AG04450 (cell line): ENCODE measurements at places on chromosomes 11 and 22.

GRCh38 chr22:32691101-32691500 is 110.4 kb upstream of the TIMP3 start:
- no peak for DNase-seq

DNA sequence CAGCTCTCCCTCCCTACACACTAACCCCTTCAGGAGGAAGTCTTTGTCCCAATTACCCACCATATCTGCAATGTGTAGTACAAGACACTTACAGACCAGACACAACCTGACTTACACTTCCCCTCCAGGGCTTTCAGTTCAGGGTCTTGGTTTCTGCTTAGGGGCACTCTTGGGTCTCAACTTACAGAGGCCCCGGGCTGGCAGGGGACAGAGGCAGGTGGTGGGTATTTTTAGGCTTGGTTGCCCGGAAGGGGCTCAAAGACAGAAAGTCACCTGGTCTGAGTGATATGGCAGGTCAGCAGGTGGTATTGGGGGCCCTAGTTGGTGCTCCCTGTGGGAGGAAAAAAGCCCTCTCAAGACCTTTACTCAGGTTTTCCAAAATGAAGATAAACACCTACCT is 3.4 kb upstream of the TMEM184B start:
- no peak for DNase-seq

DNA sequence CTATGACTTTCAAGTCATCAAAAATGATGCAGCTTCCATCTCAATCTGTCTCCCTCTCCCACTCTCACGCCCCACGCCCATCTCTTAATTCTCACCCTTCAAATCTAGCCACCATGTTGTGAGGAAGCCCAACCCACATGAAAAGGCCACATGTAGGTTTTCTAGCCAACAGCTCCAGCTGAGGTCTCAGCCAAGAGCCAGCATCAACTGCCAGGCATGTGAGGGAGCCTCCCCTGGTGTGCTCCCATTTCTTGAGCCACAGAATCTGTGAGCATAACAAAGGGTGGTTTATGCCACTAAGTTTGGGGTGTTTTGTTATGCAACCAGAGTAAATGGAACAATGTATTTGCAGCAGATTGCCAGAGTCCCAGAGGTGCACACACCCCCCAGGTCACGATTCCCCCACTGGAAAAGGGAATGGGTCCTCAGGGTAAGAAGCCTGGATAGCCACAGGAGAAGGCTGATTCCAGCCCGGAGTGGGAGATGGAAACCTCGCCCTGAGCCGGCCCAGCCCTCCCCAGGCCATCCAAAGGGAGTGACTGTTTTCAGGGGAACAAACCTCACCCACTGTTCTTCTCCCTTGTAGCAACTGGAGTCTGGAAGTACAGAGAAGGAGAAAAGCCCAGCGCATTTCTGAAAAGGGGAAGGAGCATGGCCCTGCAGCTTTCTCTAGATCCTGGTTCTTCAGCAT is 20.0 kb upstream of the LINC01488 start:
- DNase-seq, result no peak

DNA sequence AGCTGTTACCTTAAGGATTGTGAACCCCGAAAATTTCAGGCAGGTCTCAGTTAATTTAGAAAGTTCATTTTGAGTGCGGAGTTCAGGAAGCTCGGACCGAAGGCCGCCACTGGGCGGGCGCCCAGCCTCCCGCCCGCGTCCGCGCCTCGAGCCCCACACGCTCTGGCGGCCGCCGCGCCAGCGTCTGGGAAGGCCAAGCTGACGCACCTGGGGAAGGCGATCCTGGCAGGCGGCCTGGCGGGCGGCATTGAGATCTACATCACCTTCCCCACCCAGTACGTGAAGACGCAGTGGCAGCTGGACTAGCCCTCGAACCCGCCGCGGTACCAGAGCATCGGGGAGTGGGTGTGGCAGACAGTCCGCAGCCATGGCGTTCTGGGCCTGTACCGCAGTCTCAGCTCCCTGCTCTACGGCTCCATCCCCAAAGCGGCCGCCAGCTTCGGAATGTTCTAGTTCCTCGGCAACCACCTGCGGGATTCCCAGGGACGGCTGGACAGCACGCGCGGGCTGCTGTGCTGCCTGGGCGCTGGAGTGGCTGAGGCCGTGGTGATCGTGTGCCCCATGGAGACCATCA is 79.5 kb downstream of the CCDC83 start:
- DNase-seq, result no peak

- no peak for DNase-seq
These were observed at the start of gene MMP13 for GRCh38 chr11:102955624-102956023. MMP13 (minus strand) TSS chr11:102955732; CDS start chr11:102955705, 27 bp downstream.

DNA sequence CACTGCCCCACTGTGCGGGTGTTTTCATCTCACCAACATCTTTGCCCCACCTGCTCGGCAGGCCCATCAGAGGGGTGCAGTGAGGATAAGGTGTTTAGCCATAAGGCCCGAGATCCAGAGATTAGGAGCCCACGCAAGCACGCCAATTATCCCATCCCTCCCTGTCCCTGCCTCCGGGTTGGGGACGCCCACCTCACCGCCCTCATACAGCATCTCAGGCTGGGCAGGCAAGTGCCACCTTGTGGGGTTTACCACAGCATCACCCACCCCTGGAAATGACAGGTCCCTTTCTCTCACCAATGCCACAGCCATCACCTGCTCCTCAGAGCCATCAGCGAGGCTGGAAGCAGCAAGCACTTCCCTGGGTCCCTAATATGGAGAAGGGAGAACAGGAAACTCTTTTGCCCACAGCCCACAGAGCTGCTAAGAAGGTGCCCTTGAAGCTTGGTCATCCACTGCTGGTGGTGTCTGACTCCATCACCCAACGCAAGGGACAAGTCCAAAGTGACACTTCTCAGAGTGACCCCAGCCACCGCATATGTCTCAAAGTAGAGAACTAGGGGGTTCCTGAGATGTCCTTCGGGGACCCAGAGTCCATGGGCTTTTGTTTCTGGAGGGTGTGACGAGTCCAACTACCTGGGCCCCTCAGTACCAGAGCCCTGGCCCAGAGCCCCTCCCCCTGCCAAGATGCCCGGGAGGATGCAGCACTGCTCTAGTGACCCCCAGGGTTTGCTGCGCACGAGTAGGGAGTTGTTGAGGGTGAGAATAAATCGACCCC is 15.8 kb downstream of the VPS37C start:
- no peak for DNase-seq

- DNase-seq, result no peak
These were observed 3.5 kb downstream of the PHLDB1 start for GRCh38 chr11:118610773-118611432.

GRCh38 chr22:39073981-39074380 is 3.1 kb upstream of the APOBEC3G start:
- no peak for DNase-seq

DNA sequence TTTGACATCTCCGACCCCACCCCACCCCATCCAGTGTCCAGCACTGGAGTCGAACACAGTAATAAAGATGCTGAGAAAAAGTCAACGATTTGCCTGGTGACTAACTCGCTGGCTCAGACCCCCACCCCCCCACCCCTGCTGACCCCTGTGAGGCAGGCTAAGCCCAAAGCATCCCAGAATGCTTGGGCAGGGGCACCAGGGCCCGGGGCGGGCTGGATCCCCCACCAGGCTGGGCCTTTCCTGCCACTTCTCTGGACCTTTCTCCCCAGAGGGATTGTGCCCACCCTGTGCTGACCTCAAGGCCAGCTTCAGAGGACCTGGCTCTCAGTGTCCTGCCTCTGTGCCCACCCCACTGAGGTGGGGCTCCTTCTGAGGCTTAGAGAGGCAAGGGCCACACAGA is 1.8 kb downstream of the C11orf86 start:
- DNase-seq, result no peak

DNA sequence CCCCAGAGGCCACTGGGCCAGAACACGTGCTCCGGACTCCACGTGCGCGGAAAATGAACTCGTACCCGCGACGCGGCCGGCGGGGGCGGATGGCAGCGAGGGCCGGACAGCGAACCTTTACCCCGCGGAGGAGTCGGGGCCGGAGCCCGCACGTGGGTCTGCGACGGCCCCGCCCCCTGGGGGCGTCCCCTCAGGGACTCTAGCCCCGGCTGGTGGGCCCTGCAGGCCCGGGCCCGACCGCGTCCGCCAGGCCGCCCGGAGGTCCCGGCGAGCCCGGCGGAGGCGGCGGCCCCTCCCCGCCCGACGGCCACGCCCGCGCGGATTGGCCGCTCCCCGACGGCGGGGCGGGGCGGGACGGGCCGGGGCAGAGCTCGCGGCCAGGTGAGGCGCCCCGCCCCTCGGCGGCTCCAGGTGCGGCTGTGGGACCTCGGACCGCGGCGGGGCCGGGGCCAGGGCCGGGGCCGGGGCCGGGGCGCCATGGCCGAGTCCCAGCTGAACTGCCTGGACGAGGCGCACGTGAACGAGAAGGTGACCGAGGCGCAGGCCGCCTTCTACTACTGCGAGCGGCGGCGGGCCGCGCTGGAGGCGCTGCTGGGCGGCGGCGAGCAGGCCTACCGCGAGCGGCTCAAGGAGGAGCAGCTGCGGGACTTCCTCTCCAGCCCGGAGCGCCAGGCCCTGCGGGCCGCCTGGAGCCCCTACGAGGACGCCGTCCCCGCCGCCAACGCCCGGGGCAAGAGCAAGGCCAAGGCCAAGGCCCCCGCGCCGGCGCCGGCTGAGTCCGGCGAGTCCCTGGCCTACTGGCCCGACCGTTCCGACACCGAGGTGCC is at the start of gene FAM83F:
FAM83F (plus strand) TSS at position 389 of the 827 bp plus-strand sequence; CDS start at position 478, 89 bp downstream.
- no peak for DNase-seq

DNA sequence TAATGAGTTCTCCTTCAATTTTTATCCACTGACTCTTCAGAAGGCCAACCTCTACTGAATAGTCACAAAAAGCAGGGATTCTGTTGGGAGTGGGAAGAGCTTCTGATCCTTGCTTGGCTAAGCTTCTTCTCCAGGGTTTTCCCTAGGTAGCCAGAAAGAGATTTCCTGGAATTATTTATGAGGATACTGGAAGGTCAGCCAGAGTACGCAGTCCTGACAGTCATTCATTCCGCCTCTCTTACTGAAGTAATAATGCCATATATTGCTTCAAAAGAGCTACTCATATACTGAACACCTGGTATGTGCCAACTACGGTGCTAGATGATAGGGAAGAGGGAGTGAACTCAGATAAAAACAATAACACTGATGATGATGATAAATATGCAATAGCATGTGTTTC is 116.1 kb downstream of the CCDC34 start:
- DNase-seq, result no peak

GRCh38 chr11:37881741-37882140 is 1283.7 kb upstream of the RAG2 start:
- no peak for DNase-seq

- no peak for DNase-seq
These were observed 44.7 kb upstream of the CXCR5 start for GRCh38 chr11:118838905-118839553.

DNA sequence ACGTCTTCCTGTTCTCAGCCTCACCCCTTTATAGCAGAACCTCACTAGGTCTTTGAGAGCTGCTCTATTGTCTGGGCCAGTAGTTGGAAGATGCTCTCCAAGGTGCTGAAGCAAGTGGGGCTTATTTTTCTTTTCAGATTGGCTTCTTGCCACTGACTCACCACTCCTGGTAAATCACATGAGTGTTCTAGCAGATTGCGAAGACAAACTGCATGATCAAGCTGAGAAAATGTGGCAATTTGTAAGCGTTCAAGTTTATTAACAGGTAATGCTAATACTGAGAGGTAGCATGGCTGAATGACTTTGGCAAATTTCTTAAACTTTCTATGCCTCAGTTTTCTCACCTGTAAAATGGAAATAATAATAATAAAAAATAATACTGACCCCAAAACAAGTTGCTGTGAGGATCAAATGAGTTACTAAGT is 59.2 kb downstream of the CACNG2 start:
- DNase-seq, result peak; percentile 79

DNA sequence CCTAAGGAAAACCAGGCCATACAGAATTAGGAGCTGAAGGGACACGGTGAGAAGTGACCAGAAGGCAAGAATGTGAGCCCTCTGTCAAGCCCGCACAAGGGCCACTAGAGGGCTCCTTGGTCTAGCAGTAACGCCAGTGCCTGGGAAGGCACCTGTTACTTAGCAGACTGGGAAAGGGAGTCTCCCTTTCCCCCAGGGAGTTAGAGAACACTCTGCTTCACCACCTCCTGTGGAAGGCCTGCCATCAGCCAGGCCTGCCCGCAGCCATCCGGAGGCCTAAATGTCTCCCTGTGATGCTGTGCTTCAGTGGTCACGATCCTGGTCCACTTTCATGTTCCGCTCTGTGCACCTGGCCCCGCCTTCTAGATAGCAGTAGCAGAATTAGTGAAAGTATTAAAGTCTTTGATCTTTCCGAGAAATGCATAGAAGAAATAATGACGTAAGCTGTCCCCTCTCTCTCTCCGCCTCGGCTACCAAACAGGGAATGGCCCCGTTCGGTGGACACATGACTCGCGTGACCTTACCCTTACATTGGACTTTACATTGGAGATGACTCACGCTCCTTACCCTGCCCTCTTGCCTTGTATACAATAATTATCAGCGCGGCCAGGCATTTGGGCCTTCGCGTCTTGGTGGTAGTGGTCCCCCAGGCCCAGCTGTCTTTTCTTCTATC is 10.7 kb upstream of the GSTP1 start:
- no peak for DNase-seq

- no peak for DNase-seq
These were observed 871 bp downstream of the SLC35E4 start for GRCh38 chr22:30636226-30637077.

- DNase-seq, result no peak
These were observed 309.0 kb downstream of the BLID start for GRCh38 chr11:121807051-121807450.

DNA sequence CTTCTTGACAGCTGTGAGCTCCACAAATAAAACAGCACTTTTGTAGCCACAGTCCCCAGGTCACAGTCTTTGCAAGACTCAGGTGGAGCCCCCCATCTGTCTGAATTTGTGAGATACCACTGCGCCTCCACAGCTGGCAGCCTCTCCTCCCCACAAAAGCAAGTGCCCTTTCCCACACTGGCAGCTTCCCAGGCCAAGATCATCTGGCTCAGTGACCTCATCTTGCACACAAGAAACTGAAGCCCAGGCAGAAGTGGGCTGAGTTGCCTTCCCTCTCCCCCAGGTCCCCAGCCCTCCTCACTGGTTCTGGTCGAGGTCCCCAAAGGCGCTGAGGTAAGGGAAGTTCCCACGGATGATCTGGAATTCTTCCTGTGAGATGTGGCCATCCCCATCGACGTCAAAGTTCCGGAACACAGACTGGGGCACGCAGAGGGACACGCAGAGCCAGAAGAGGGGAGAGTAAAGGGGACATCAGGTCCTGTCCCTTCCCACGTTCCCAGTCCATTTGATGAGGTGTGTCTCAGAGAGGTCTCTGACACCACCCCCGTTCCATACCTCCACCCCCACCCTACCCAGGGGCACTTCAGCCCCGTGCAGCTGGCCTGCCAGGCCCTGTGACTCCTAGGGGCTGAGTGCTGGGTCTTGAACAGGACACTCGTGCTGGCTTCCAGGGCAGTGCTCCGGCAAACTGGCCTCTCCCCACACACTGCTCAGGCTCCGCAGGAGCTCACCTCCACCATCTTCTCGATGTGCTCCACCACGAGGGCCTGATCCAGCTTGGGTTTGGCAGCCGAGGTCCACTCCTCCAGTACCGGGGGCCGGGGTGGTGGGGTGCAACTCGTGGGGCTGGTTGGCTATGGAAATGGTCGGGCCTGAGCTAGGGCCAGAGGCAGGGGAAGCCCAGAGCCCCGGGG is 8.9 kb downstream of the RASGRP2 start:
- no peak for DNase-seq
